ENCODE measurements at places on chromosomes 6 and 20. TPM values are rescaled to one million over a fixed set of nuclear protein-coding genes. Genes with fewer than 3 reads are reported as not detected.

DNA sequence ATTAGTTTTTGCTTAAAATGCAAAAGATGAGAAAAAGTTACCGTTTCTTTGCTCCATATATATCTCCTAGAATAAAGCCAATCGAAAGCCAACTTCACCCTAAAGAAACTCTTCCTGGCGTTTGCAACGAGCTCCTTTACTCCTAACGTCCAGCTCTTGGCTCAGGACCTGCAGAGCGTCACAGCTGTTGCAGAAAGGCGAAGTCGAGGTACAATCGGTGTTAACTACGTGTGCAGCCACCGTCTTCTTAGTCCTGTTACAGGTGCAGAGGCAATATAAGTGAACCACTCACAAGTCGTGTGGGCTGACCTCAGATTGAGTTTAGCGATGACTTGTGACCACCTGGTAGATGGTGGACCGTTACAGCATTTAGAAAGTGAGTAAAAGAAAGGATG is 113.1 kb downstream of the TRIM27 start:
- no peak for DNase-seq

GRCh38 chr6:116304538-116305097 is 24.9 kb upstream of the TSPYL1 start:
- DNase-seq: no peak

BTN1A1 gene
- total RNA-seq: not detected

GRCh38 chr6:67722861-67723261 is 912.2 kb upstream of the ADGRB3 start:
- DNase-seq: no peak

FAM83C gene
- not detected for total RNA-seq

- DNase-seq: no peak
These were observed 50.0 kb downstream of the CDKAL1 start for GRCh38 chr6:20584100-20584731.

HCRTR2 gene
- 14.3 TPM for total RNA-seq

- DNase-seq: no peak
These were observed 12.4 kb upstream of the MYT1 start for GRCh38 chr20:64151633-64152530.

GRCh38 chr20:42763015-42763414 is 426.7 kb downstream of the PTPRT start:
- DNase-seq: no peak

BMP2 gene
- total RNA-seq: 5.3 TPM

Measured in occipital lobe (tissue), 3 donors.